ENCODE measurements at places on chromosomes 12 and 14.

GRCh38 chr12:106068296-106068695, 70.5 kb downstream of the NUAK1 start:
- no peak for DNase-seq

- DNase-seq, result no peak
Observed at GRCh38 chr12:32466187-32466586, 66.8 kb downstream of the FGD4 start.

- no peak for DNase-seq
Observed at GRCh38 chr14:96783915-96784224, 13.3 kb upstream of the VRK1 start.

GRCh38 chr12:117438809-117439208, 77.4 kb upstream of the NOS1 start:
- no peak for DNase-seq

- DNase-seq, result no peak
Observed at GRCh38 chr12:115118177-115118724, 434.3 kb upstream of the TBX3 start.

DNA sequence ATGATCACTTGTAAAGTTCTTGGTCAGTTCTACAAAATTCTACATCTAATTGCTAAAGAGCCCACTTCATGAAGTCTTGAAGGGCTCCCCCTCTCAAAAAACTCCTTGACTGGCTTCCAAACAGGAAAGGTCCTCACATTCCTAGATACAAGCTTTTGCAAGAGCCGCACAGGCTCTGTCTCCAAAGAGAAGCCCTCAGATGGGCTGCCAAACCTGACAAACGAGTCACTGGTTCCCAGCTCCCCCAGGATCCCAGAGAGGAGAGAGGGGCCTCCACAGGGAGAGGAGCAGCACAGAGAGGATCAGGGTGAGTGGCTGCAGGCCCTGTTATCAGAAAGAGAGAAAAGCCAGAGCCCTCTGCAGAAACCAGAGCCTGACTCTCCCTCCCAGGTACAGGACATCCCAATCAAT, 5.8 kb downstream of the NID2 start:
- no peak for DNase-seq

DNA sequence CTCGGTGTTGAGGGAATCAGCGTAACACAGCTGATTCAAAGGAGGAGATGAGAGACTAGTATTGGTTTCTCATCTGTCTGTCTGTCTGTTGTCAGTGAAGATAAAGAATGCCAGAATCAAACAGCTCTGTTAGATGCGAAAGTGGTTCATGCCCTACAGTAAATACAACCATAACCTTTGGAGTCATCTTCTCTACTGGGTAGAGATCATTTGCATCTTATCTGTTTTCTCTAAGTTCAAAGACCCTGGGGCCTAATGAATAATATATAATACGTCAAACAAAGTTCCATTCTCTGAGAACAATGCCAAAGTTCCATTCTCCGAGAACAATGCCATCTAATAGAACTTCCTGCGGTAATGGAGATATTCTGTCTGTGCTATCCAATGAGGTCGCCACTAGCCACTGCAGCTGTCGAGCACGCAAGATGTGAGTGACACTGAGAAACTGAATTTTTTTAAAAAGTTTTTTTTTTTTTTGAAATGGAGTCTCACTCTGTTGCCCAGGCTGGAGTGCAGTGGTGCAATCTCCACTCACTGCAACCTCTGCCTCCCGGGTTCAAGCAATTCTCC, 6.6 kb downstream of the IL31 start:
- no peak for DNase-seq

DNA sequence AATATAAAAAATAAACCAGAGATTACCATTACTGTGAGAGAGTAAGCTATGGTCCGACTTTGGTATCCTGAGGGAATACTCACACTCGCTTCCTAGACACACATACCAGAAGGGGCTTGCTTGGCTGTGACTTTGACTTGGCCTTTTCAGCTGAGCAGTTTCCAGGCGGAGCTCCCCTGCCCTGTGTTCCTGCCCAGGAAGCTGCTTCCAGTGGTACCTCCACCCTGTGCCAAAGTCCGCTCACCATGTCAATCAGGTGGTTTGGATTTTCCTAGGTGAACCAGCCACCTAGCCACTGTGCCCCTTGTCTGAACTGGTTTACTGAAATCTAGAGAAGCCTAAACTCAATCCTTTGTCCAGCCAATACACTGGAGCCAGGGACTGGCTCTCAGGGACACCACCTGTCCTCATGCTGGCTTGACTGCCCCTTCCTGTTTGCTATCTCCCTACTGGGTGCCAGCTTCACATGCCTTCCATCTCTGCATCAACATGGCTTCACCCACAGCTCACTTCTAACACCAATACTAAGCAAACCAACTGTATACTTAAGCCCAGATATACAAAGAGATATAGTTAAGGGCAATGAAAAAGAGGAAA, 28.6 kb downstream of the MAX start:
- DNase-seq, result no peak

DNA sequence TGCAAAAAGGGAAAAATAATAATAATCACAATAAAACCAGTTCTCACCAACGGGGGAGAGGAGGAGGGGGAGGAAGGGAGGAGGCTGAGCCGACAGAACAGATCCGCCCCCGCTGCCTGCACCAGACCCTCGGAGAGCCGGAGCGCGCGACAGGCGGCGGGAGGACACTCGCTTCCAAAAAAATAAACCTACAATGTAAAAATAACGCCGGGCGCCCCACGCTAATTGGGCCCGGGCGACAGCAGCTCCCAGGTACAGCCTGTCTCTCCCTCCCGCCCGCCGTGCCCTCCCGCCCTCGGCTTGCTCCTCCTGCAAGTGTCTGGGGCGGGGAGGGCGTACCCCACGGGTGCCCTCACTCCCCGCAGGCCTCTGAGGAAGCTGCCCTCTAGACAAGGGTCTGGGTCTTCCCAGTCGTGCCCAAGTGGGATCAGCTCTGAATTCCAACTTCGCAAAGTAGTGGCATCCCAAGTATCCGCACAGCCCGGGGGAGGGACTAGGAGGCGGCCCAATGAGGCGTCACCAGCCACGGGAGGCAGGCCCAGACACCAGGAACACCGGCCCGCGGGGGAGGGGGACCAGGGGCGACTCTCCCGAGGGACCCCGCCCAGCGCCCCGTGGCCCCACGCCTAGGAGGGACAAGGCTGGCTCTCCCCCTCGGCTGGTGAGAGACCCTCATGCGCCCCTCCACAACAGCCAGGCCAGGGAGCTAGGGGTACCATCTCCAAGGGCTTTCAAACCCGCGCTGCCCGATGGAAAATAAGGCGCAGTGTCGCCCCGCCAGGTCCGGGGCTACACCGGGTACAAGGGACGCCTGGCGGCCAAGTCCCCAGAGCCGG, 1.0 kb downstream of the NCOR2 start:
- DNase-seq, result no peak

DNA sequence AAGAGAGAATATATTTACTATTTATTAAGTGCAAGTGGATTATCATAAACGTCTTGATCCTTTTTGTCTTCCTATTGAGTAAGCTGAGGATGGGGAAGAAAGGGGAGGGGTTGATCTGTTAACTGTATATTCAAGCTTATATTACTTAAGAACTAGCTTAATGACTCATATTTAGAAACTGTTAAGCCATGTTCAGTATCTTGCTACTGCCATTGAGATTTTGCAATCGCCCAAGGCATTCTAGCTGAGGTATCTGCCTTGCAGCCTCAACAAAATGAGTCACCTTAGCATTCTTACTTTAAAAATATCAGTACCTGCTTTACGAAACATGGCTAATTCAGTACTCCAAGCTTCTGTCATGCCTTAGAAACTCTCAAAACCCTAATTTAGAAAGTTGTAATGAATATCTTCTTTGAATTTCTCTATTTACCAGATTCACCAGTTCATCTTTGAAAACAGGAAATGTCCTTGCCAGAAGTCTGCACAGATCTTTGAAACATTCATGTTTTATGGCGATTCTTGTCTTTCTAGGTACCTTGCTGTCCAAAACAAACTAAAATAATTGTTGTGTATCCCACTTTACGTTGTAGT, 76.1 kb downstream of the ALG10B start:
- peak; percentile 20 for DNase-seq

DNA sequence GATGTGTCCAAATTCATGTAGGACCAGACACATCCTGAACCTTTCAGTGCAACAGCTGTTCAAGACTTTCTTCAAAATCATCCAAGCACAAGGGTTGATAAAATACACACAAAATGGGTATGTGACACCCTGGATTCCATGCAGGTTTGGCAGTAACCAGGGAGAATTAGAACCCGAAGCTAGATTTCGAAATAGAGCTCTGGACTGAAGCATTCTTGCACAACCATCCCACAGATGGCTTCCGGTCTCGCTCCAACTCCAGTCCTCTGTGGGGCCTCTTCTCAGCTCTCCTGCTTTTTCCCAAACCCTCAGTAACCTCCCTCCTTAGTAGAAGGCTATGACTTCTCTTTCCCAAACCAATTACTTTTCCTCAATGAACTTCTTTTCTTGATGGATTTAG, 171.3 kb downstream of the TTC7B start:
- DNase-seq, result no peak

GRCh38 chr12:120006258-120006975, 17.4 kb downstream of the BICDL1 start:
- no peak for DNase-seq

DNA sequence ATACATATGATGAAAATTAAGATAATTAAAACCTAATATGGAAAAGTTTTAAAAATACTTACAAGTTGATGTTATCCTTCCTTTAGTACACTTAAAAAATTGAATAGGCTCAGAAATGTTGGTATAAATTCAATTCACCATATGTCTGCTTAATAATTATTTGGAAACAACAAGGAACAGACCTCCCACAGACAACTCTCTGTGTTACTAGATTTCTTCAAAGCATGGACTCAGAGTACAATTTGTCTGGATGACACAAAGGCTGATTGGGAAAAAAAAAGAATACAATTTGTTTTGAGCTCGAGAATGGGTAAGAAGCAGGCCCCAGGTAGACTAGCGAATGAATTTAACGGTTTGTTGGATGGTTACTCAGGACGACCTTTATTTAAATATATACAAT, 48.9 kb upstream of the BTG1 start:
- no peak for DNase-seq

- no peak for DNase-seq
Observed at GRCh38 chr12:107372229-107372658, 278.9 kb upstream of the CRY1 start.

GRCh38 chr14:30283822-30284446, 275.0 kb upstream of the G2E3 start:
- DNase-seq, result no peak

DNA sequence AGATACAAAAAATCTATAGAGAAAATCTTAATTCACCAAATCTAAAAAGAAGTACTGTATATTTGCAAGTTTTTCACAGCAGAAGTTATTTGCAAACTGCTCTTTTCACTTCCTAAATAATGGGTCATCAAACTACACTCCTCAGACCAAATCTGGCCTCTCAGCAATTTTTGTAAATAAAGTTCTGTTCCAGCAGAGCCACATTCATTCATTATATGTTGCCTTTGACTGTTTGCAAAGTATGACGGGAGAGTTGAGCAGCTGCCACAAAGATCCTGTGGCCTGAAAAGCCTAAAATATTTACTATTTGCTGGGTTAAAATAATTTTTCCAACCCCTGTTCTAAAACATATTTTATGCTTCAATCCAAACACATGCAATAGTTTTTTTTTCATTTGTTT, 1222.3 kb upstream of the SEL1L start:
- no peak for DNase-seq

GRCh38 chr12:128820723-128821432, 2.9 kb downstream of the SLC15A4 start:
- no peak for DNase-seq

DNA sequence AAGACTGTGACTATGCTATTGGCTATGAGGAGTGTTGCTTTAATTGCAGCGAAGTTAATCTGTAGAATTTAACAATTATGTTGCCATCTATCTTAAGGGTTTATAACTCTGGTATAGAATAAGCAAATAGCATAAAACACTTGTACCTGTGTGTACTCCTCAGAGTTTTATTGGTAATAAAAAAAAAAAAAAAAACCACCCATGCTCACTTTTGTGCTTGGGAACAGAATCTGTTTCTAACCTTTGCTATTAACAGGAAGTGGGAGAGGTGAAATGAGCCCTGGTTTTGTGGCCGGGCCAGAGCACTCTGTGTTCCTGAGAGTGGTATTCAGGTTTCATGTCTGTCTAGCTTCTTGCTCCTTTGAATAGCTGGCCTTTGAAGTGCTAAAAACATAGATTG, 53.1 kb downstream of the PDE3A start:
- no peak for DNase-seq

GRCh38 chr12:31298515-31298910, 27.4 kb downstream of the SINHCAF start:
- no peak for DNase-seq

- DNase-seq, result no peak
Observed at GRCh38 chr12:94783862-94784261, 133.5 kb upstream of the TMCC3 start.

GRCh38 chr12:90938451-90938850, 16.5 kb downstream of the CCER1 start:
- peak; percentile 55 for DNase-seq

GRCh38 chr12:121170611-121171260, 38.1 kb downstream of the P2RX7 start:
- peak; percentile 22 for DNase-seq

- DNase-seq, result no peak
Observed at GRCh38 chr12:53388932-53389331, 9.0 kb downstream of the SP1 start.

DNA sequence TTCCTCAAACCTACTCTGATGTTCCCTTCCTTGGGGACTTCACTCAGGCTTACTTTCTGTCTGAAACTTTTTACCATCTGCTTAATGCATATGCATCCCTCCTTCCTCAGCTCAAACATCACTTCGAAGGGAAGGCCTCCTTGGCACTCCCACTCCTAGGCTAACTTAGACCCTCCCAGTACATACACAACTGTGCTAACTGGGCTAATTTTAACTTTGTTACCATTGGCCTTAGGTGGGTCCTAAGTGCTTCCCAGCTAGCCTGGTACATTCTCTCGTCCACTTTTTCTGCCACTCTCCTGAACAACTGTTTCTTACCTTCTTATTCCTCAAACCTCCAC, 3.8 kb downstream of the EEF1AKMT3 start:
- no peak for DNase-seq

DNA sequence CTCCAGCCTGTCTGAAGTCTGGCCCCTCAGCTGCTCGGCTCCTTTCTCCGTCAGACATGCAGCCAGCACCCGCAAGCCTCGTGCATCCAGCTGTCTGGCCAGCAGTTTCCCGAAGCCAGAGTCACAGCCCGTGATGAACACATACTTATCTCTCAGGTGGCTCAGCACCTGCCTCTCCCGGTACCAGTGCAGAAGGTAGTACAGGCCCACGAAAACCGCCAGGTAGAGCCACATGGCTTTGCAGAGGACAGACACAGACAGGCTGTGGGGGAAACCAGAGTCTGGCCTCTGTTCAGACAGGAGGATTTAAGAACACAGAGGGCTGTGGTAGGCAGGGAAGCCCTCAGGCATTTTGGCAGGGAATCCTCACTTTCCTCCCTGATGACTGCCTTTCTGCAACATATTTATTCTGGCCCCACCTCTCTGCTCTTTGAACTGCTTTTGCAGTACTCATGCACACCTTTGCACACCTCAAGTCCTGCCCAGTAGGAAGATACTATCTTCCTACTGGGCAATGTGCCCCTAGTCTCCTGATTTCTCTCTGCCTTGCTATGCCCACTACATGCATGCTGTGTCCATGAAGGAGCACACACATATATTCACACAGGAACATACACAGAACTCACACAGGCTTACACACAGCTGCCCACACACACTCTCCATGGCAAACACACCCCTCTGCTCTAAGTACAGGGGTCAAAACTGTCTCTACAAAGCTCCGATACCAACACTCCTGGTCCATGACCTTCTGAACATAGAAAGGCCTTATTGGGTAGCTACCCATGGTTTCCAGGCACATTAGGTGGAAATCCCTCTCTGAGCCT, at the start of gene RDH16:
RDH16 (minus strand) TSS at position 380 of the 824 bp plus-strand sequence; CDS start at position 234, 146 bp downstream.
- DNase-seq, result no peak

GRCh38 chr12:94587266-94588241, 62.8 kb downstream of the TMCC3 start:
- no peak for DNase-seq
